ENCODE measurements at places on chromosomes 1 and 21.
A peak's percentile ranks its signal among the peaks of the same experiment; 100 is the strongest.

DNA sequence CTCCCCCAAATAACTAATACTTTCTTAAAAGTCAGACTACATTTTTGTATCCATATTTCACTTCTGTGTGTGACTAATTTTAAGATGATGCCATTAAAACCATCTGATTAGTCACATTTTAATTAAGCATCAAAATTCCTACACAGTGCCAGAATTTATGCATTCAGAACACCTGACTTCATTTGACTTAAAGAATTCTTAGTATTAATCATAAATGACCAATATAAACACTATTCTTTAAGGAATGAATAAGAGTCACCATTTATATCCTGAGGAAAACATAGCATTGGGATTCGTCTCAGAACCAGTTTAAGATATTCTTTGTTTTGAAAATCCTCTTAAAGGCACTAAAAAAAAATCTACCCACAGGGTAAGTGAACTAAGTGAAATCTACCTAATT, 37.0 kb downstream of the TM2D1 start:
- no peak for DNase-seq

DNA sequence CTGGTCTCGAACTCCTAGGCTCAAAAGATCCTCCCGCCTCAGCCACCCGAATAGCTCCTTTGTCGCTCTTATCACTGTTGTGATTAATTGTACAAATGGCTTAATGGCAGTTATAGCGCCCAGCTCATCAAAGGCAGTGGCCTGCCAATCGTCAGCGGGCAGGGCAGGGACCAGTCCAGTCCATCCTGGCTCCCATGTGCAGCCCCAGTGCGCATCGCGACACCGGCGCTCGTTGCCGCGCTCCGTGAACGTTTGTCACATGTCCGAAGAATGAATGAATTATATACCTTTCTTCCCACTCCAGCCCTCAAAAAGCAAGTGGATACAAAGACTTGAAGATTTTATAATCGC, 18.4 kb downstream of the MTX1 start:
- peak; percentile 37 for DNase-seq

- no peak for DNase-seq
Observed at GRCh38 chr1:69569576-69570328, 2.0 kb downstream of the LRRC7 start.

- no peak for DNase-seq
Observed at GRCh38 chr1:43919906-43920305, 13.7 kb upstream of the ARTN start.

DNA sequence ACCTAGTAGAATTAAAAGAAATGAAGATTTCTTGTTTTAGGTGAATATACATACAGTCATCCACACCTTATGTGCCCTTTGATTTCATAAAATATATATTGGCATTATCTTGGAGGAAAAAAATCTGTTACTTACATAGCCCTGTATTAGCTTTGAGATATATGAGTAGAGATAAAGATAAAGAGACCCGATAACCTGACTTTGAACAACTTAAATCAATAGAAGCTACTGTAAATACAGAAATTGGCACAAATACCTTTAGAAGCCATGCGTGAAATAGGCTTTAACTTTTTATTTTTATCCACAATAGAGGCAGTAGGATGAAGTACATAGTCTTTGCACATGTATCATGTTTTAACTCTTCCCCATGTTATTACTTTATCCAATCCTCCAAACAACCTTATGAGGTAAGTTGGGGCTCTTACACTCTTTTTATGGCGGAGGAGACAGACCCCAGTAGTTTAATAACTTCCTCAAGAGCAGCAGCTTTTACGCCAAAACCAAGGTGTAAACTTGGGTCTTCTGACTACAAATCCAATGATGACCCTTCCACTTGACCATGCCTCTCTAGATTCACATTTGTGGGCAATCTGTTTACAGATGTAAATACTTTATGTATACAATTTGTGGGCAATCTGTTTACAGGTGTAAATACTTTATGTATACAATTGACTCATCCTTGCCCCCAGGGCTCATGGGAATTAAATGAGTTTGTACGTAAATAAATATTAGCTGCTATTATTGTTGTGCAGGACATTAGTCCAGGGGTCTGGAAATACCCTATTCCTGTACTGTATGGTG, 2.1 kb downstream of the CD55 start:
- DNase-seq = no peak

GRCh38 chr1:26690157-26690556, 5.7 kb upstream of the ARID1A start:
- DNase-seq = no peak

DNA sequence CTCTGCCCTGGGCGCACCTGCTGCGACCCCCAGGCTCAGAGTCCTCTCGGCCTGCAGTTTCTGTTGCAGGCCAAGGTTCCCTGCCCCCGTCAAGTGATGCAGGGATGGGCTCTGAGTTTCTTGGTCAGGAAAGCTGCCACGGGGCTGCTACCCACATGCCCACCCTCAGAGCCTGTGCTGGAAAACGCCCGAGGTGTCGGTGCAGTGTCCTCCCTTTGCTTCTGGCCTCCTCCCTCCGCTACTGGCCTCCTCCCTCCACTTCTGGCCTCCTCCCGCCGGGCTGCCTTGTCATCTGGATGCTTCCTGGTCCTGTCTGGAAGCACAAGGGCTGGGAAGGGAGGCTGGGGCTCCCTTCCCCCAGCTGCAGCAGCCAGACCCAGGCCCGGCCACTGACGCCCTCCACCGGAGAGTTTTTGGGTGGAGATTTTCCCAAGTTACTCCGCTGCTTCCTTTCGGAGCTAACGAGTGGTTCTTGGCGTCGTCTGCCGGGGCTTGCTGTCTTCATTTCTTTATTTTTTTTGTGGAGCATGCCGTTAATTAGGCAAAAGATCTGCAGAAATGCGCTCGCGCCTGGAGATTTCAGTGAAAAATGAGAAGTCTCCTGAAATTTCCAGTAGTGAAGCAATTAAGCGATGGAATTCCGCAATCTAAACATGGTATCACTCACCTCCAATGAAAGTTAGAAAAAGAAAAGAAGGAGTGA, 17.4 kb downstream of the PRDM16 start:
- DNase-seq = no peak

DNA sequence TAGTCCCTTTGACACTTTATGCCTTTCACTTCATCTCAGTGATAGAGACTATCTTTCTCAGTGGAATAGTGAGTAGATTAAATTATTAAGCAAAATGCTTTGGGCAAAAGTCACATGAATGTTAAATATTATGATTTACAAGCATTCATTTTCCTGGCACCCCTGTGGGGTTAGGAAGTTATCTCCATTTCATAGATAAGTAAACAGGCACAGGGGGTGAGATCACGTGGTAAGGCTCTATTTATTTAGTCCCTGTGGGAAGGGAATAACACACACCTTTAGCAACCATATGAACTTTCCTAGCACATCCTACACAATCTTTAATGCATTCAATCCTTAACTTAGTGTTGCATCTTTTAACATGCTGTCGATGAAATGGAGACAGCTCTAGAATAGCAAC, 12.3 kb downstream of the PSMB2 start:
- no peak for DNase-seq

DNA sequence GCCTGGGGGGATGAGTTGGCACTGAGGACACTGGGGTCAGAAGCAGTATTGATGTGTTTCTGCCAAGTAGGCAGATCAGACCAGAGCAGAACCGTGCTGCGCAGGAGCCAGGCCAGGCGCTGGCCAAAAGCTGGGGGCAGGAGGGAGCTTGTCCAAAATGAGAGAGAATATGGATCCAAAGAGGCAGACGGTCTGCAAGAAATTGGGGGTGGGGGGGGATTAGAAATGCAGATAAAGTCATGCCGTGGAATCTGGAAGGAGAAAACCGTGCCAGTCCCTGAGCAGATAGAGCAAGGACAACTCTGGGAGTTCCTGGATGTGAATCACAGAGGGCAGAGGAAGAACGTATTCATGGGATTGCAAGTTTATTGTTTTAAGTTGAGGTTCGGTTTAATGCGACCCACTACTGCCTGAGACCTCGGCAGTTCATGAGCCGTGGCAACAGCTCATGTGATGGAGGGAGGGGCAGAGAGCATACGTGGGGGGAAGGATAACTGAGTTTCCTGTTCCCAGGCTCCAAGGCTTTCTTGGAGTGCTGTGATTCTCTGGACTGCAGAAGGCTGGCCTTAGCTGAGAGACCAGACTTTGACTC, 224.0 kb downstream of the FGGY start:
- no peak for DNase-seq

DNA sequence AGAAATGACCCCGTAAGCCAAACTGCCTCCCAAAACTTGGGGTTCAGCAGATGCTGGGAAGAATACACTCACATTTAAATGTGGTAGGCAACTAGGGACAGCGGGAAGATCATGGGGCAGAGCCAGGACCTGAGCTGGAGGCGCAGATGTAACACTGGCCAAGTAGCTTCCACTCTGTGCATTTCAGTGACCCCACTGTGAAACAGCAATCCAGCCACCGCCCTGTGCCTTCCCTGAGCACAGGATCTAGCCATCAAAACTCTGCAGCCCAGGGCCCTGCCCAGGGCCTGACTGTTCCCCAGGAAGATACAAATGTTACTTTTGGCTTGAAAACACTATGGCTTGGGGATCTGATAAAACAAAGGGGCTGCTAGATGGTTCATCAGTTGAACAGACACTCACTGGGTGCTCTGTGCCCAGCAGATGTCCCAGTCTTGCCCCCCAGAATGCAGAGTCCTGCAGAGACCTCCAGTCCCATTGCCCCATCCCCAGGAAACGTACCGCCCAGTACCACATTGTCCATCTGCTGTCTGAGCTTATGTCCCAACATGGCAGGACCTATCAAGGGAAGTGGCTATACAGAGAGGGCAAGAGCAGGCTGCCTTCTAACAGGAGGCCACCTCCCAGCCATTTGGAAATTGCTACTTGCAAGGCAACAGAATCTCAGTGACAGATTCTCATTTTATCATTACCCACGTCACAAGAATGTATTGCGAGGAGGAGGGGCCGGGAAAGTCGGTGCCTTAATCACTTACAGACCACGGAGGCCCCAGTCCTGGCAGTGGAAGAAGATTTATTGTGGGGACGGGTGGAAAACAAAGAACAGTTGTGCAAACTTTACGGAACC, 124.0 kb downstream of the DMRTB1 start:
- DNase-seq = no peak

GRCh38 chr1:160830321-160831153, 32.1 kb downstream of the CD244 start:
- DNase-seq = no peak

DNA sequence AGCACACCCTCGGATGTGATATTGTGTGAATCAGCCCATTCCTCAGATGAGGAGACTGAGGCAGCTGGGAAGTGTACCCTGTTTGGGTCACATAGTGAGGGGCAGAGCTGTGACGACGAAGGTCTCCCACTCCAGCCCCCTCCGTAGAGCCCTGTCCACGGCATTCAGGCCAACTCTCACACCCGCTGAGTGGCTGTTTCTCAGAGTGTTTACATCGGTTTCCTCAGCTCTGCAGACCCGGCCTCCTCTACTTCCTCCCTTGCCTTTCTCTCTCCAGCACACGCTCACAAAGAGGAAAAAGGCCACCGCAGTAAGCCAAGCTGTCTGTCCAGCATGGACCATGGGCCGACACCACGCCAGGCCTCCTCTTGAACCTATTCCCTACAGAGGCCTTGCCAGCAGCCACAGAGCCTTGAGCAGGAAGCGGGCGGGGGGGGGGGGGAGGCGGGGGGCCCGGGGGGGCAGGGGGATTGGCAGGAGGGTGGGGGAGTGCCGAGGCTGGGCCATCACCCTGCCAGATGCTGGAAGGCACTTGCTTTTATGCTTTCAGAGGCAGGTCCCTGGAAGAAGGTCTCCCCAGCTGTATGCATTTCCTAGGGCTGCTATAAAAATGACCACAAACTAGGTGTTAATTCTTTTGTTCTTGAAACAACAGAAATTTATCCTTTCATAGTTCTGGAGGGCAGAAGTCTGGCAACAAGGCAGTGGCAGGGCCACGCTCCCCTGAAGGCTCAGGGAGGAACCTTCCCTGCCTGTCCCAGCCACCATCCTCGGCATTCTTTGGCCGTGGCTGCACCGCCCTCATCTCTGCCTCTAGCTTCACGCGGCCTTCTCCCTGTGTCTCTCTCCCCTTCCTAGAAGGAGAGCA, 178.4 kb downstream of the PSMG1 start:
- no peak for DNase-seq

DNA sequence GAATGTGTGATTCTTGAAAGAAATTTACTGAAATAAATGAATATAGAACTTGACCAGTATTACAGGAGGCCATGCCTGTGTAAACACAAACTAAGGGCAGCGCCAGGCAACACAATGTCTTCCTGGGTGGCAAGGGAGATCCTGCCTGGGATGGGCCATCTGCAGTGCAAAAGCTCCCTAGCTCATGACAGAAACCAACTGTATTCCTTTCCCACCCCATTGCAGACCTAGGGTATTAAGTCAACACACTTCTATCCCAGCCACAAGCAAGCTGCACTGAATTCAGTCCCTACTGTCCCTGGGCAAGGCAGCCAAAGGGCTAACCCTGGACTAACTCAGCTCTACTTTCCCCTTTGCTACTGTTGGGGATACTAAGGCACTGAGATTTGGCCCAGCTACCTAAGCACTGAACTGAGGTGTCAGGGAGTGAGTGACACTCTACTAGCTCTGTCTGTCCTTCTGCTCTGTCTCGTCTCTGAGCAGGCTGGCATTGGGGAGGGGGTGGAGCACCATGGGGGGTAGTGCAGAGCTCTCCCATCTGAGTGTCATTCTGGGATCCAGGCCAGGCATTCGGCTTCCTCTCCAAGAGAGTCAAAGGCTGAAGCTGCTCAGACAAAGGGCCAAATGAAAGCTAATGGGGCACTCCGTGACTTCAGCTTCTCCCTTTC, 2.5 kb downstream of the INKA2 start:
- DNase-seq = peak; percentile 57

- no peak for DNase-seq
Observed at GRCh38 chr1:244758708-244759107, 76.8 kb upstream of the COX20 start.

DNA sequence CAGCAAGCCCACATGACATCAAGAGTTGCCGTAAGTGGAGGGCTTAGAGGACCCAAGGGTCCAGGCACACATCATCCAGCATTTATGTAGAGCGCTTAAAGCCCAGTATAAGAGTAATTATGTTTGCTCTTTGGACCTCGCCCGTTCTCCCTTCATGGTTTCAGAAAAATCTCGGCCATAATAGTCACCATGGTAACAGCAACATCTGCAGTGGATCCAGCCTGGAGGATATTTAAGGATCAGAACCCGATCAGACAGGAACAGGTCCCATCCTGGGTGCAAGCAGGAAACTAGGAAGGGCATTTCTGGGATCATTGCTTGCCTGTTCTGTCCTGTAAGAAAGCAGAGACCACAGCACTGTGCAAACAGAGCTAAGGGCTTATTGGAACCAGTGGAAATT, 89.9 kb upstream of the KAZN start:
- no peak for DNase-seq

DNA sequence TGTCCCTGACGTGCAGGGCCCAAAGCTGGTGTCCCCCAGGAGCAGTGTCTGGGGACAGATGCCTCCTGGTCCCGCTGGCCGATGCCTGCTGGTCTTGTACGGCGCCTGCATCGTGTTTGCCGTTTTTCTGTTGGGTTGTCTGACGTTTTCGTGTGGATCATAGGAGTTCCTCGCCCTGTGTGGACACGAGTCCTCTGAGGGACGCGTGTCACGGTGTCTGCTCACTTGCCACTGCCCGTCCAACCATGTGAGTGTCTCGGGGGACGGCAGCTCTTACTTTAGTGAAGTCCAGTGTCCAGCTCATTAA, 7.4 kb downstream of the MIB2 start:
- DNase-seq = no peak
